ENCODE measurements at places on chromosomes 16 and 17.

GRCh38 chr17:21842332-21843317 is 150.3 kb downstream of the KCNJ18 start:
- DNase-seq, result no peak

DNA sequence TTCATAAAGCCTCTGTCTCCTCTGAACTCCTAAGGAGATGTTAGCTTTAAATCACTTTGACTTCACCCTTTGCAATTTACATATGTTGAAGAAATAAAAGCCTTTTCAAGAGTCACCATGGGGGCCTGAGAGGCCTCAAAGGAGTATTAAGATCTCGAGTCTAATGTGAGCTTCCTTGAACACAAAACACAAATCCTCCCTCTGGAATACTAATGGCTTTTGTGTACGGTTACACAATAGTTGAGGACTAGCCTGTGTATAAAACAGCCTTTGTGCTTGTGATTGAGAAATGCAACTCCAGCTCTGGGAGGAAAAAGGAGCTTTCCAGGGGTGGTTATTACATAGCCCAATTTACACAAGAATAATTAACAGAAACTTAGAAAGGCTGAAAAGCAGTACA is 1140.2 kb downstream of the CDH11 start:
- peak; percentile 20 for DNase-seq

DNA sequence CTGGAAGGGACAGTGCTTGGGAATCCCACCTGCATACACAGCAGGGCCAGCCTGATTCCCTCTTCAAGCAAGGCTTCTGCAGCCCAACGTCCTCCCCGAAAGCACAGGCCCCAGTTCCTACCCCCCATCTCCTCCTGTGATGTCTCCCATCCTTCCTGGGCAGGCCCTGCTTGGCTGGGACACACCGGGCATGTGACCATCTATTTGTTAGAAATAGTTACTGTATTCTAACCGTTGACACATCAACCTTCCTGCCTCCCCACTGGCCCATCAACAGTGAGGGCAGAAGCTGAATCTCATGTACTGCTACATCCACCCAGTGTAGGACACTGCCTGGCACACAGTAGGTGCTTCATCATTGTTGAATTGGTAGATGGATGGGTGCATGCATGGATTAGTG is 10.7 kb downstream of the PRR29 start:
- no peak for DNase-seq

GRCh38 chr16:16884451-16884850 is 505.5 kb downstream of the NPIPA7 start:
- no peak for DNase-seq

DNA sequence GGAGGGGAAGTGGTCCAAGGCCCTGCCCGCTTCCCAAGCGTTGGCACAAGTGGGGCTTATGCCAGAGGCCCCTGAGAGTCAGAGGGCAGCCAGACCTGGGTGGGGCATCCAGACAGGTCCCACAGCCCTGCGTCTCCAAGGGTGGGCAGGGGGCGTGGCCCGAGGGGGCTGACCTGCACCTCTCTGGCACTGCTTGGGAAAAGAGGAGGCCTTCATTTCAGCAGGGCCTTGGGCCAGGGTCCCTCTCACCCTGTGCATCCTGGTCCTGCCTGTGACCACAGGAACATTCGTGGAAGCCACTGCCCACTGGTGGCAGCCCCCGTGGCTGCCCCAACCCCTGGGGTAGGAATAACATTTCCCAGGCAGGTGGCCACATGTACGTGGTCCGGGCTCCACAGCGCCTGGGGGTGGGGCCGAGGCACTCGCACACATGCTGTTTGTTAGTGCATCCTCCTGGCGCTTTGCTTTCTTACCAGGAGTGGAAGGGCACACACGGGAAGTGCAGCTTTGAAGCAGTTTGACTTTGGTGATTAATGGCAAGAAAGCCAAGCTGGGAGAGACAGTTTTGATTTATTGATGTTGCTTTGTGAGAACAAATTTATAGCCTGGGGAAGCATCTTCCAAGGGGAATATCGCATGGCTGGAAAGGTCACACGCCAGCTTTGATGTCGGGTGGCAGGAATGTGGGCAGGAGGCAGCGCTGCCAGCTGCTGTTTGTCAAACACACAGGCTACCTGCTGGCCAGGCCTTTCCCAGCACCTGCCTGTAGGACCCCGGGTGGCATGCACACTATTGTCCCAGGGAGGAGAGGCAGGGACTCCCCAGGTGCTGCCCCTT is 4.3 kb downstream of the CENPX start:
- no peak for DNase-seq

GRCh38 chr17:12431188-12431587 is 234.5 kb upstream of the MYOCD start:
- no peak for DNase-seq

DNA sequence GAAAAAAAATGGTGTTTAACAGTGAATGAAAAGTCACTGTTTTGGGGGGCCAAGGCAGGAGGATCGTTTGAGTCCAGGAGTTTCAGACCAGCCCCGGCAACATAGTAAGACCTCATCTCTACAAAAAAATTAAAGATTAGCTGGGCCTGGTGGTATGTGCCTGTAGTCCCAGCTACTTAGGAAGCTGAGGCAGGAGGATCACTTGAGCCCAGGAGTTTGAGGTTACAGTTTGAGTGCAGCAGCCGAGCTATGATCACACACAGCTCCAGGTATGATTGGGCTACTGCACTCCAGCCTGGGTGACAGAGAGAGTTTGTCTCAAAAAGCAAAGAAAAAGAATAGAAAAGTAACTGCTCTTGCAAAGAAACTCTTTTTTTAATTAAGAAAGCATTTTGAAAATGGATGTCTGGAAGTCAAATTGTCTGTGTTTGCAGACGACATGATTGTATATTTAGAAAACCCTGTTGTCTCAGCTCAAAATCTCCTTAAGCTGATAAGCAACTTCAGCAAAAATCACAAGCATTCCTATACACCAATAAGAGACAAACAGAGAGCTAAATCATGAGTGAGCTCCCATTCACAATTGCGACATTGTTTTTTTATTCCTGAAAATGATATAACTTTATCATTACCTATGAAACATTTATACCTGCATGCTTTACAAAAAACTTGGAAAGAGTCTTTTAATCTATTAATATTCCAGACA is 20.5 kb upstream of the CPD start:
- DNase-seq, result no peak

GRCh38 chr17:57622683-57623433 is 122.2 kb downstream of the CCDC182 start:
- no peak for DNase-seq

- no peak for DNase-seq
Observed at GRCh38 chr16:12092544-12092921, 116.0 kb downstream of the SNX29 start.

GRCh38 chr17:72400863-72401262 is 280.0 kb downstream of the SOX9 start:
- no peak for DNase-seq

DNA sequence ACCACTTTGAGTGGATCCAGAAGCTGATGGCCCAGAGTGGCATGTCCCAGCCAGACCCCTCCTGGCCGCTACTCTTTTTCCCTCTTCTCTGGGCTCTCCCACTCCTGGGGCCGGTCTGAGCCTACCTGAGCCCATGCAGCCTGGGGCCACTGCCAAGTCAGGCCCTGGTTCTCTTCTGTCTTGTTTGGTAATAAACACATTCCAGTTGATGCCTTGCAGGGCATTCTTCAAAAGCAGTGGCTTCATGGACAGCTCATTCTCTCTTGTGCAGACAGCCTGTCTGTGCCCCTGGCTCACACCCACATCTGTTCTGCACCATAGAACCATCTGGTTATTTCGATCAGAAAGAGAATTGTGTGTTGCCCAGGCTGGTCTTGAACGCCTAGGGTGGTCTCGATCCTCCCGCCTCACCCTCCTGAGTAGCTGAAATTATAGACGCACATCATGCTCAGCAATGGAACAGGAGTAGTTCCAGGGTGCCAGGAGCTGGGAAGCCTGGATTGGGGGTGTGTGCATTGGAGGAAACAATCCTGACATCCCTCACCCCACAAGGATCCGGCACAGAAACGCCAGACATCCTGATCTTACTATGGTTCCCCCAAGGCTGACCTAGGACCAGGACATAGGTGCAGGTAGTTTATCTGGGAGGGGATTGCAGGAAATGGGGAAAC is 4.6 kb downstream of the PRSS21 start:
- DNase-seq, result no peak

GRCh38 chr16:79639576-79640311 is 39.2 kb upstream of the MAF start:
- DNase-seq, result no peak

GRCh38 chr16:65235339-65236177 is 113.7 kb upstream of the CDH11 start:
- DNase-seq, result no peak

GRCh38 chr17:81132197-81132540 is 33.1 kb upstream of the PVALEF start:
- DNase-seq, result no peak

- DNase-seq, result peak; percentile 7
Observed at GRCh38 chr16:30996985-30997724, 12.1 kb downstream of the HSD3B7 start.

DNA sequence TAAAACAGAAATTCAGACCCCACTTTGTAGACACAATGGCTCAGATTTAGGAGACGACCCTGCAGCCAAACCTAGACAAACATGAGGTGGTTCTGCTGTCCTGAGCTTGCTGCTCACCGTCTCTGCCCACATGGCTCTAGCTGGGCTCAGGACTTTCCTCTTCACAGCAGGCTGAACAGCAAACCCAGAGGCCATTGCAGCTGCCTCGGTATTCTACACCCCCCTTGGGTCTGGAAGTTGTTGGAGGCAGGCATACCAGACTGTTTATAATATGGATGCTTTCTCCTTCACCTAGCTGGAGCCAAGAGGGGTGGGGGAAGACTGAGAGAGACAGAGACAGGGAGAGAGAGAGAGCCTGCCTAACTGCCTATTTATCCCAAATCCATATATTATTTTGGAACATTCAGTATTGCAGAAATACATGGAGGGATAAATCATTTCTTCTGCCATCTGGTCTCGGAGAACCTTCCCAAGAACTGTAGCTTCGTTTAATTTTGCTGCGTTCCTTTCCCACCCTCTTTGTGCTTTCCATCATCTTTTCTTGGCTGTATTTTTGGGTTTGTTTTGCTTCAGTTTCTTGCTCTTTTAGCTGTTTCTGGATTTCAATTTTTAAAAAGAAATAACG is 628.2 kb upstream of the RBFOX1 start:
- no peak for DNase-seq

- no peak for DNase-seq
Observed at GRCh38 chr17:69424287-69425041, 10.0 kb downstream of the MAP2K6 start.

DNA sequence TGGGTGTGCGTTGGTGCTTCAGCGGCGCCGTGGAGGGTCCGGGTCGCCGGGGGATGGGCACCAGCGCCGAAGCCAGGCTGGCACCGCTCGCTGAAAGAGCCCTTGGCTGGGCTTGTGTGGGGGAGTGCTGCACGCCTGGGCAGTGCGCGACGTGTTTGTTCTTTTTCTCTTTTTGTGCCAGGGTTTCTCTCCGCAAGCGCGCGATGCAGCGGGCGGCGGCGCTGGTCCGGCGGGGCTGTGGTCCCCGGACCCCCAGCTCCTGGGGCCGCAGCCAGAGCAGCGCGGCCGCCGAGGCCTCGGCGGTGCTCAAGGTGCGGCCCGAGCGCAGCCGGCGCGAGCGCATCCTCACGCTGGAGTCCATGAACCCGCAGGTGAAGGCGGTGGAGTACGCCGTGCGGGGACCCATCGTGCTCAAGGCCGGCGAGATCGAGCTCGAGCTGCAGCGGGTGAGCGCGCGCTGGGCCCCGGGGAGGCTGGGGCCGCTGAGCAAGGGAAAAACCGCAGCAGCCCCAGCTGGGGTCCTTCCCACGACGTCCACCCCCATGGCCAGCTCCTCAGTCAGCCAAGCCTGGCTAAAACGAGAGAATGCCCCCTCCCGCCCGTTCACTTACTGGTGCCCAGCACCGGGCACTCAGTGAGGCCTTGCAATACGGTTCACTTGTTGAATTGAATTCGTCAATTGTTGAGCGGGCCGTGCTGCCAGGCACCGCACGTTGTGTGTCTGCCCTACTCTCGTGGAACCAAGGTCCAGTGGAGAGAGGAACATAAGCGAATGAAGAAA is 541 bp downstream of the GPT2 start:
- DNase-seq, result peak; percentile 72

DNA sequence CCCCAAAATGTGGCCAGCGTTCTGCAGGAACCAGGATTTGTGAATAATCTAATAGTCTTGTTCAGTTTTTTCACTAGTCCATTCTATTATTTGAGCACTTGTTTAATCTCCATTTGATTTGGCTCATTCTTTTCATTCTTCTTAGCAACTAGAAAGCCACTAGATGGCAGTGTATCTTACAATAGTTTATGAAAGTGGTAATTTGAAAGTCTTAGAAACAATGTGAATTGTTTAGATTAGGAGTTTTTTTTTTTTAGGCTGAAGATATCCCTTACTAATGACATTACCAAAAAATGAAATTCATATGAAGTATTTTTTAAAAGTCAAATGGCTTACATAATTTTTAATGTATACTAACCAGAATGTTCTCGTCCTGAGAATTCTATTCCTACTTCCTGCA is 6.7 kb downstream of the ERI2 start:
- no peak for DNase-seq

DNA sequence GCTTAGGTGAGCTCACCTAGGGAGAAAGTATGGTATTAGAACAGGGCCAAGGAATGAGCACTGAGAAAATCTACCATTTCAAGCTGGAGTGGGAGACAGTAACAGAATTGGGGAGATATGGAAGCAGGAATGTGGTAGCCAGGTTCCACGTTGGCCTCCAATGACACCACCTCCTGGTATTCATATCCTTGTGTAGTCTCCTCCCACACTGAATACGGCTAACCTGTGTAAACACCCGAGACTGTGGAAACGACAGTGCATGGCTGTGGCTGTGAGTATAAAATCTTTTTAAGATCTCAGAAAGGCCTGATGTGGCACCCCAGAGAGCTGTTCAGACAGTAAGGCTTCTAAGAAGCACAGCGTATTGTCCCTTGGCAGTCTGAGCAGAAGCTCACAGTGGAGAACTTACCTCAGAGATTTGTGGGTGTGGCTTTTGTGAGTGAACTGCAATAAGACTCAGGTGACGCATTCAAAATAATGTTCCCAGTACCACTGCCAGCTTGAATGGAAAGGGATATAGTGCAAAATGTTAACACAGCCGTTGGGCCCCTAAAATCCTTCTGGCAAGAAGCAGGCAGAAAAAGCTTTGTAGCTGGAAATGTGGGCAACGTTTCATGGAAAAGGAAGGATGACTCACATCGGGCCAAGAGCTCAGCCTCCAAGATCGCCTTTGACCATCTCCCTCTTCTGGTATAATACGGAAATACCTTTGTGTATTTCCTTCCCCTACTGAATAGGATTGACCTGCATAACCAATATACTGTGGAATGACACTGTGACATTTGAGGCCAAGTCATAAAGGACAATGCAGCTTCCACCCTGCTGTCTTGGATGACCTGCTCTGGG is 14.4 kb downstream of the SDR42E1 start:
- DNase-seq, result no peak

- DNase-seq, result no peak
Observed at GRCh38 chr16:86304868-86305267, 205.5 kb upstream of the FOXF1 start.

- DNase-seq, result peak; percentile 31
Observed at GRCh38 chr17:45299361-45299760, 17.5 kb downstream of the MAP3K14 start.

DNA sequence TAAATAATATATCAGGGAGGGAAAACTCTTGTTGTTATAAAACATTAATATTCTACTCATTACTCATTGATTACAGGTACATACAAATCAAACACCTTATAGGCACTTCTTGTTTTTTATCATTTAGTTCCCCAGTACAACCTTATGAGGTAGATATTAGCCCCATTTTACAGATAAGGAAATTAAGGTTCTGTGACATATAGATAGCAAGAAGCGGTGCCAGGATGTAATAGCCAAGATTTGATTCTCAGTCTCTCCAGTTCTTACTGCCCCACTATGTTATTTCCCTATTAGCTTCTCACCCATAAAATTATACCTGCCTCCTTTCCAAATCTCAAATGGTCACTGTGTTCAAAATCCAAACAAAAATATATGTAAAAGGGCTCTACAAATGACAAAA is 36.9 kb downstream of the CMTM3 start:
- DNase-seq, result no peak

Measured in midbrain (tissue), 1 donor.